T follicular helper cell (primary cell): ENCODE measurements at places on chromosomes 3 and 15.

GRCh38 chr3:27606537-27606936 lies 115.6 kb downstream of the EOMES start:
- no peak for DNase-seq

- DNase-seq, result no peak
Measured at GRCh38 chr3:20837676-20838302, 651.8 kb upstream of the SGO1 start.

GRCh38 chr3:112973325-112974177 lies 1.4 kb downstream of the CD200R1 start:
- no peak for DNase-seq

- DNase-seq, result no peak
Measured at GRCh38 chr3:184712248-184713039, 580 bp upstream of the MAGEF1 start.

GRCh38 chr15:69156736-69157381 lies 3.6 kb upstream of the GLCE start:
- DNase-seq, result no peak

DNA sequence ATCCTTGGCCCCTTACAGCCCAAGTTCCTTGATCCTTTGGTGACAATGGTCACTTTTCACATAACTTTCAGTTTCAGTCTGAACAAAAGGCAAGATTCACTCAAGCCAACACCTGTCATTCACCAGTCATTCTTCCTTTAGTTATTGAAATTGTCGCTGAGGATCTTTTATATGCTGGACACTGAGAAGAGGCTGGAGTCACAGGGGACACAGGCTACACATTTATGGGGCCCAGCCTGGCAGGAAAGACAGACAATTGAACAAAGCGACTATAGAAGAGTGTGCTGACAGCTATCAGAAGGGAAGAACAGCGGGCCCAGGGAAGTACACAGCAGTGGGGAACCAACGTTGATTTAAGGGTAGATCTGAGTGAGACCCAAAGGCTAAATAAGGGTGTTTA lies 69.8 kb upstream of the PROK2 start:
- no peak for DNase-seq

DNA sequence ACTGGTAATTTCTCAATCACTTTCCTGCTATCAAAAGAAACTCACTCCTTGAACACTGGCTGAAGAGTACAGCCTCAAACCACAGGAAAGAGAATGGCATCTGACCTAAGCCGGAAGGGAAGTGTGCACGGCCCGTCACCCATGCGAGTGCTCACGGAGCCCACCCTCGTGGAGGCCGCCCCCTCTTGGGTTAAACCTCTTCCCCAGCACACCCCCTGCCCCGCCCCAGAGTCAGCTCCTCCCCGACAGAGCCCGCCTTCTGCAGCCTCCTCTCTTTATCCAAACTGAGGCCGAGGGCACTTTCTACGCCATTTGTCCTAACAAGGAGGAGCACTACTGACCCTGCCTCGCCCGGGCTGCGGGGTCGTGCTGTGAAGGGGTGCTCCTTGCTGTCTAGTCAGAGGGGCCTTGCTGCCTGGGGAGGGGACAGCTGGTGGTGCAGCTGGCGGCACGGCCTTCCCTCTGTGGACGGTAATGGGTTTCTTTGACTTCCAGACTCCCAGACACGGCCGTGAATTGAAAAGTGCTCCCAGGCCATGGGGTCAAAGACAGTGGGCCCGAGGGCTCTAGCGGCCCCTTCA lies 137.7 kb downstream of the NSMCE3 start:
- no peak for DNase-seq

GRCh38 chr3:190519886-190520285 lies 6.0 kb downstream of the IL1RAP start:
- DNase-seq, result no peak
